ENCODE measurements at places on chromosomes 12 and 14.

DNA sequence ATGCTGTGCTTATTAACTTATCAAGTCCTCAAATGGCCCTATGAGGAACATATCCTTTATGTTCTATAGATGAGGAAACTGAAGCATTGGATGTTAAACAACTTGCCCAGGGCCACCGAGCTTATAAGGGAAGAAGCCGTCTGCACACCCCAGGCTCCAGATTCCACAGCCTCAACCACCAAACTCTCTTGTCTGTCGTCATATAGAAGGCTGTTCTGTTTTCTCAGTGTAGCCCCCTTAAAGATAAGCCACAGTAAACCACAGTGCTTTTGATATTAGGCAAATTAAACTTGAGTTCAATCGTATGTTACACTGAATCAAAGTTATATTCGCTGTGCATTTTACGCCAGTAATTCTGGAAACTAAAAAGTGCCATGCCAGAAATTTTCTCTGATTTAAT, 116.7 kb downstream of the PRKCH start:
- no peak for DNase-seq

- DNase-seq = no peak
Measured at GRCh38 chr12:79874665-79875064, 60.2 kb downstream of the PPP1R12A start.

DNA sequence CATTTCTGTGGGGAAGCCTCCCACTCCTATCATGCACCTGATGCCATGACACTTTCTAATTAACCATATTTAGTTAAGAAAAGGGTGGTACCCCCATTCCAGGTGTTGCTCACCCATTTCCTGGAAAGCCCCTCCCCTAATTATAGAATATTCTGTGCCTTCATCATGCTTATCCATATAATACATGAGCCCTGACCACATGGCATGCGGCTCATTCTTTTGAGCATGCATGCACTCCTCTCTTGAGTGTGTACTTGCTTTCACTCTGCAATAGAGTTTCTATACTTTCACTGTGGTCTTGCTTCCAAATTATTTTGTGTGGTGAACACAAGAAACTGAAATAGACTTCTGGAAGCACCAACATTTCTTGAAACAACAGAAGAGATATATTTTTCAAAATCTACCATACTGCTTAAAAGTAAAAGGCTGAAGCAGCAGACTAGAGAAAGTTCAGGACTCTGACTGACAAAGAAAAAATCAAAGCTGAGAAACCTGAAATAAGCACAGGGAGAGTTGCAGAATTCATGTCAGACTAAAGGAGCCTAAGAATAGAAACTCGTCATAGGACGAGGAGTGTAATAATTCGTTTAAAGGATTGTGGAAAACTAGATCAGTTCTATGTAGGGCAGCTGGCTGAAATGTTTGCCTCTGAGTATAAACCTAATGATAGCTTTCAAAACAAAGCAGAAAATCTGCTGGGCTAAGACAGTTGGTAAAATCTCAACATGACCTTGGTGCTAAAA, 144.8 kb downstream of the KITLG start:
- DNase-seq = no peak

- no peak for DNase-seq
Measured at GRCh38 chr12:115810122-115810901, 467.2 kb downstream of the MED13L start.

- peak; percentile 86 for DNase-seq
Measured at GRCh38 chr12:89040146-89040964, 311.9 kb downstream of the DUSP6 start.

- DNase-seq = no peak
Measured at GRCh38 chr14:31926652-31927347, 150.3 kb upstream of the ARHGAP5 start.

DNA sequence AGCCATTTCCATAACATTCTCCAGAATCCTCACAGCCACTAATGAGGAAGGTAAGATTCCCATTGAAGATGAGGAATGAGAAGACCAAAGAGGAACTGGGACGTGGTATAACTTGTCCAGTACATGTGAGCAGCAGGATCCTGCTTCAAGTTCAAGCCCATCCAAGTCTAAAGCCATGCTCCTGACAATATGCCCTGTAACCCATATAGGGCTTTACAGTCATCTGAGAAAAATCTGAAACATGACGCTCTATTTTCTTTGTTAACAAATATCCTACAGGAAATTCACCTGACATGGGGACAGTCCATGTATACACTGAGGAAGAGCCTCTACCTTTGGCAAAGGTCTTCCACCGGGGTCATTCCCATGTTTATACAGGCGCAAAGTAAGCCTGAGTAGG, 3.1 kb upstream of the ACTR6 start:
- no peak for DNase-seq

DNA sequence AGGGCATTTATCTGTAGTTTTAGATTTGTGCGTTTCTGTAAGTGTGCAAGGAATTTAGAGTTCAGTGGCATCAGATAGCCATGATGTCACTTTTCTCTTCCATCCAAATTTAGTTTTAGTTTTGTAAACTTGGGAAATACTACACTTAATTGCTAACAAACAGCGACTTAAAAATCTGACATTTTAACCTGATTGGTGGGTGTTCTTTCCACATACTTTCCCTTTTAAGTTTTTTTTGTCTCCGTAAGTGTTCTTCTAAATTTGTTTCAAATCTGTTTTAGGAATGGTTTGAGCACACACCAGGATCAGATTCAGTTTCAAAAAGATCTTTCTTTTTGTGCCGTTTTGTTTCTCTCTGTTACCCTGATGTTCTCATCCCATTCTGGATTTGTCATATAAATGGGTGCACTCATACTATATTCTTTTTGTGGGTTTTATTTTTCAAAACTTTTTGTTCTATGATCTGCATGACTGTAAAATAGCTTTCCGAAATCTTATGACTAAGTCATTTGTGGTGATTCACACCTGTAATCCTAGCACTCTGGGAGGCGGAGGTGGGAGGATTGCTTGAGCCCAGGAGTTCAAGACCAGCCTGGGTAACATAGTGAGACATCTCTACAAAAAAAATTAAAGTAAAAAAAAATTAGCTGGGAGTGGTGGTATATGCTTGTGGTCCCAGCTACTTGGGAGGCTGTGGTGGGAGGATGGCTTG, 58.9 kb downstream of the FBXO34 start:
- DNase-seq = no peak

DNA sequence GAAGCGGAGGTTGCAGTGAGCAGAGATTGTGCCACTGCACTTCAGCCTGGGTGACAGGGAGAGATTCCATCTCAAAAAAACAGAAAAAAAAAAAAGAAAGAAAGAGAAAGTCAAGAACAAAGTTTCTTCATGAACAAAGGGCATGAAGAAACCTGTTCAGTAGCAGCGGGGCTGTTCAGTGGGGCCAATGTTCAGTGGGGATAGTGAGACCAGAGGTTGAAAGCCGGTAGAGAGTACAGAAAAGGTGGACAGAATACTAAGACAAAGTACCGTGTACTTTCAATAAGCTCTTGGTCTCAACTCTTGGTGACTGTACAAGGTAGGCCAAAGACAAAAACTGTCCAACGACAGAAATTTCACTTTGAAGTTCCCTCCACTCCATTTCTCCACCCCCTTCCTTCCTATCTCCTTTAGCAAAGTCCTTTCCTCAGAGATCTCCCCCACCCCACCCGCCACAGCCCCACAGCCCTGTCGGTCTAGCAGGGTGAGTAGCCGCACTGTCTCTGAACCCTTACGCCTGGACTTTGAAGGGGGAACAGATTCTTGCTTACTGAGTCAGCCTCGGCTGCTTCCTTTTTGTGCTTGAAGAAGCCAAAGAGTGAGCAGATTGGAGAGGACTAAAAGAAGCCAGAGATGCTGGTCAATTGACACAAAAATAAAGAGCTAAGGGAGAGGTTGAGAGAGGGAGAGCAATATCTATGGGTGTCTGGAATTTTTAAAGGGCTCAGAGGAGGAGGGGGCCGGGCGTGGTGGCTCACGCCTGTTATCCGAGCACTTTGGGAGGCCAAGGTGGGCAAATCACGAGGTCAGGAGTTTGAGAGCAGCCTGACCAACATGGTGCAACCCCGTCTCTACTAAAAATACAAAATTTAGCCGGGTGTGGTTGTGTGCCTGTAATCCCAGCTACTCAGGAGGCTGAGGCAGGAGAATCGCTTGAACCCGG, 44.2 kb upstream of the FOS start:
- no peak for DNase-seq

- no peak for DNase-seq
Measured at GRCh38 chr14:56953884-56954283, 143.6 kb upstream of the OTX2 start.

DNA sequence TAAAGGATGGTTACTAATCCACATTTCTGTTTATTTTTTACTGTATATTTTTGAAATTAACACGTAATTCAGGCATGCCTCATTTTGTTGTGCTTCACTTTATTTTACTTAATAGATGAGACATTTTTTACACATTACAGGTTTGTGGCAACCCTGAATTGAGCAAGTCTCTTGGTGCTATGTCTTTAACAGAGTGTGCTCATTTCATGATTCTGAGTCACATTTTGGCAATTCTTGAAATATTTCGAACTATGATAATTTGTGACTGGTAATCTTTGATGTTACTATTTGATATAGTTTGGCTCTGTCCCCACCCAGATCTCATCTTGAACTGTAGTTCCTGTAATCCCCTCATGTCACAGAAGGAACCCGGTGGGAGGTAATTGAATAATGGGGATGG, 1120.5 kb upstream of the FLRT2 start:
- no peak for DNase-seq

DNA sequence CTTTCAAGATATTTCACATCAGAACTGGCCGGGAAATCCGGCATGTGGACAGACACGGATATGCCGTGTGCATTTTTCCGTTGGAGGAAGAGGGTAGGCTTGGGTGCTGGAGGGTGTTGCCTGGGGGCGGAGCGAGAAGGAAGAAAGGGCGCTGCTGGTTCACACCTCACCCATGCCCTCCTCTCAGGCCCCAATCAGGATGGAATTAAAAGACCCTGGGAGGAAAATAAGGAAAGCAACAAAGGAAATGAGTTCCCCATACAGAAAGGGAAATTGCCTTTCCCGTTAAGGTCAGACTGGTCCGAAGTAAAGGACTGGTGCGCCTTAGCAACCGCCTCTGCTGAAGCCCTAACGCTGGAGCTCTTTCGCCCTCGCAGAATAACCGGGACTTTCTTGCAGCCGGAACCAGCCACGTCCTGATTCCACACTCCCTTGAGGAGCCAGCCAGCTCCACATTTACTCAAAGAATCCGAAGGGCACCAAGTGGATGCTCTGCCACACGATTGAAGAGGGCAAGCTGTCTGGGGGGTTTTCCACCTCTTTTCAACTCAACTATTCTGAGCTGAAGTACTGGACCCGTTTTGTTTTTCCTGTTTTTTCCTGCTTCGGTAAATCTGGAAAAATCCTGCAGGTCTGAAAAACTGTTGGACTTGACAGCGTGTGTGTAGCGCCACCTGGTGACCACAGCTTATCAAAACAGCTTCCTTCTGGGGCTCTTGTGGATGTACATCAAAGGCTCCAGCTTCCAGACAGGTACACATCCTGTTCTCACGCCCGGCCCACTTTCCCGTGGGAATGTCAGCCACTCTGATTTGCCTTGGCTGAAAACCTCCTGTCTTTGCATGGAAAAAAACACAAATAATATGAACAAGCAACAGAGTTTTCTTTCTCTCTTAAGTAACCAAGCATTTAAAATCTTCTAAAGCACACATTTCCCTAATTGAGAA, 37.6 kb upstream of the BCL2L14 start:
- DNase-seq = peak; percentile 67

DNA sequence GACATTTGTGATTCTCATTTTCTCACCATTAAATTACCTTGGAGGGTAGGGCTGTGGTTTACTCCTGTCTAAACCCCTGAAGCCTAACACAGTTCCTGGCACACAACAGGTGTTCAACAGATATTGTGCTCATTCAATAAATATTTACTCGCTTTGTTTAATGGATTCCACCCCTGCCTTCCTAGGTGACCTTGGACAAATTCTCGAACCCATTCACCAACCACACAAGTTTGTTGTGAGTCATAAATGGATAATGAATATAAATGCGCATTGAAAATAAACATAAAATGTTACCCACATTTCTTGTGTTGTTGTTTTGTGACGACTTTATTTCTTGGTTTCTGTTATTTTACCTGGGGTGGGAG, 362 bp upstream of the TSFM start:
- DNase-seq = no peak

- DNase-seq = no peak
Measured at GRCh38 chr14:105283899-105284298, 16.9 kb downstream of the BRF1 start.

GRCh38 chr14:99033951-99034350, 238.0 kb downstream of the BCL11B start:
- DNase-seq = no peak

- no peak for DNase-seq
Measured at GRCh38 chr14:81523616-81524015, 10.0 kb downstream of the SEL1L start.

DNA sequence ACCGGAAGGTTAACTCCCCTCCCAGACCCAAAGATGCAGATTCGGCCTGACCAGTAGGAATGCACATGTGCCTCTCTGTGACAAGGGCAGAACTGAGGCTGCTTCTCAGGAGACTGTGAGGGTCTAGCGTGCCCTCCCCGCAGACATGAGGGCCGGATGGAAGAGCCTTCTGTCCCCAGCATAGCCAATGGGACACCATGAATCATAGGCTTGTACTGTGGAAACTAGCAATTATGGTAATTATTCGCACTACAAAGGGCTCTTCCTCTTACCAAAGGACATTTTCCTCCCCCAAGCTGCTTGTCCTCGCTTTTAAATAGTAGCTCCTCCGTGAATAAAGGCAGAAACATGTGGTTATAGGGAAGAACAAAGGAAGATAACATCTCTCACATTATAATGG, 6.2 kb downstream of the COA8 start:
- DNase-seq = no peak

- no peak for DNase-seq
Measured at GRCh38 chr12:125299840-125300239, 234.6 kb downstream of the AACS start.

DNA sequence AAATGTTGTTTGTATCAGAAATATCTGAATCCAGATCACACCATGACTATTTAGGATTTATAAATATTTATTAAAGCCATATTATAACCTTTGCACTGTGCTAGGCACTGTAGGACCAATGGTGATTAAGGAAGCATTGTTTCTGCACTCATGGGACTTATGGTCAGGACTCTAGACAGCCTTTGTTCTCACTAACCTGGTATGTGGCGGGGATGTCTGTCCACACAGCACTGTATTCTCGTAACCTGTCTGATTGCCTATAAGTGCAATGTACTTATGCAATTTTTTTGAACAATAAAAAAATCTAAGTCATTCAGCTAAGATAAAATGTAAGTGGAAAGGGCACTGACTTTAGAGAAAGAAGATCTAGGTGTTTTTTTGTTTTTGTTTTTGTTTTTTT, 6.7 kb upstream of the SSPN start:
- no peak for DNase-seq
